Daoy (cell line): ENCODE measurements at places on chromosomes 2 and 18.

GRCh38 chr2:151973901-151974199 is 125.0 kb downstream of the CACNB4 start:
- peak; percentile 51 for DNase-seq

- DNase-seq = peak; percentile 77
Observed at GRCh38 chr2:28639836-28640235, 111.8 kb upstream of the PPP1CB start.

DNA sequence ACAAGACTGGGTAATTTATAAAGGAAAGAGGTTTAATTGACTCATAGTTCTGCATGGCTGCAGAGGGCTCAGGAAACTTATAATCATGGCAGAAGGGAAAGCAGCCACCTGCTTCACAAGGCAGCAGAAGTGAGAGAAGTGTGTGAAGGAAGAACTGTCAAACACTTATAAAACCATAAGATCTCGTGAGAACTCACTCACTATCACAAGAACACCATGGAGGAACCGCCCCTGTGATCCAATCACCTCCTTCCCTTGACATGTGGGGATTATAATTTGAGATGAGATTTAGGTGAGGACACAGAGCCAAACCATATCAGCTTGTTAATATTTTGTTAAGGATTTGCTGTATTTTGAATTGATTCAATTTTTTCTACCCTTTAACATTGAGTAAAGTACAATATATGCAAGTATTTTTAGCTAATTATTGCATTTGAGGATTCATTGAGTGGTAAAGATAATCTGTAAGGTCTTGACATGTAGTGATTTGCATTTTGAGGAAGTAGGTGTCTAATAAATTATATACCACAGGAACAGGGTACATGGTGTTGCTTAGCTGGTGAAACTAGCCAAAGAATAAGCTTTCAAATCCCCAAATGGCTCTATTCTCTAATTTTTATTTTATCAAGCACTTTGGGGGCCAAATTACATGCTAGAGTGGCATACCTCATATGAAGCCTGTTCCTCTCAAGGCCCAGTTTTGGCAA is 3.9 kb upstream of the C2orf69 start:
- DNase-seq = no peak

DNA sequence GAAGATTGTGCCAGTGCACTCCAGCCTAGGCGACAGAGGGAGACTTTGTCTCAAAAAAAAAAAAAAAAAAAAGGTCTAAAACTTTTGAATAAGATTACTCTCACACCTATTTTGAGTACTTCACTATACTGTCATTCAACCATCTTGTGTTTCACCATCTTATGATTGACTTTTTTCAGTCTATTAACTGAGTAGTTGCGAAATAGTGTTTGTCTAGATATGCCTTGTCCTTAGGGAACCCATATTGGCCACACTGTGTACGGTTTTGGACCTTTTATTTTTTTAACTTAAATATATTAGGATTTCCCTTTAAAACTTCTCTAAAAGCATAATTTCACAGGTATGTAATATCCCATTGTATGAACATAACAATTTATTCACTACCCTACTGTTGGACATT is 72.3 kb downstream of the ALMS1 start:
- no peak for DNase-seq

DNA sequence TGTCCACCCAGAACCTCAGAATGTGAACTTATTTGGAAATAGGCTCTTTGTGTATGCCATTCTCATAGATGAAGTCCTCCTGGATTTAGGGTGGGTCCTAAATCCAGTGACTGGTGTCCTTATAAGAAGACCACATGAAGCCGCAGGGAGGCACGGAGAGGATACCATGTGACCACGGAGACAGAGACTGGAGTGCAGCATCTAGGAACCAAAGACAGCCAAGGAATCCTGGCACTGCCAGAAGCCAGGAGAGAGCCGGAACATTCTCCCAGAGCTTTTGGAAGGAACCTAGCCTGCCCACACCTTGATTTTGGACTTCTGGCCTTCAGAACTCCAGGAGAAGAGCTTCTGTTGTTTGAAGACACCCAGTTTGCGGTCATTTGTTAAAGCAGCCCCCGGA is 49.7 kb downstream of the ARL4C start:
- no peak for DNase-seq

DNA sequence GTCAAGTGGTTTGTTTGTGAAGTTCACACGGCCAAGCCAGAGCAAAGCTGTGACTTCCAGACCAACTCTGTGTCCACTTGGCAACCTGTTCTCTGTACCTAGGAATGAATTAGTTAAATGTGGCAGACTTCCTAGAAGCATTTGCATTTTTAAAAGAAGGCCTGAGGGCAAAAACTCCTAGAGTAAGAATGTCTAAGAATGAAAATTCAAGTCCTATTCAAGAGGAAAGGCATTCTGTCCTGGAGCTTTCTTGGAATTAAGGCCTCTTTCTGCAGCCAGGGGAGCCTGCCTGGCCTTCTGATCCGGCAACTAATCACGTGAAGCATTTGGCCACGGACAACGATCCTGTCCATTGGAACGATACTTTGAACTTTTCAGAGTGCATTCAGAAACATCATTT is 155.0 kb downstream of the SETBP1 start:
- DNase-seq = no peak

GRCh38 chr2:215431290-215431689 is 4.6 kb downstream of the FN1 start:
- no peak for DNase-seq

GRCh38 chr2:241635756-241636155 is 1.2 kb downstream of the THAP4 start:
- no peak for DNase-seq

DNA sequence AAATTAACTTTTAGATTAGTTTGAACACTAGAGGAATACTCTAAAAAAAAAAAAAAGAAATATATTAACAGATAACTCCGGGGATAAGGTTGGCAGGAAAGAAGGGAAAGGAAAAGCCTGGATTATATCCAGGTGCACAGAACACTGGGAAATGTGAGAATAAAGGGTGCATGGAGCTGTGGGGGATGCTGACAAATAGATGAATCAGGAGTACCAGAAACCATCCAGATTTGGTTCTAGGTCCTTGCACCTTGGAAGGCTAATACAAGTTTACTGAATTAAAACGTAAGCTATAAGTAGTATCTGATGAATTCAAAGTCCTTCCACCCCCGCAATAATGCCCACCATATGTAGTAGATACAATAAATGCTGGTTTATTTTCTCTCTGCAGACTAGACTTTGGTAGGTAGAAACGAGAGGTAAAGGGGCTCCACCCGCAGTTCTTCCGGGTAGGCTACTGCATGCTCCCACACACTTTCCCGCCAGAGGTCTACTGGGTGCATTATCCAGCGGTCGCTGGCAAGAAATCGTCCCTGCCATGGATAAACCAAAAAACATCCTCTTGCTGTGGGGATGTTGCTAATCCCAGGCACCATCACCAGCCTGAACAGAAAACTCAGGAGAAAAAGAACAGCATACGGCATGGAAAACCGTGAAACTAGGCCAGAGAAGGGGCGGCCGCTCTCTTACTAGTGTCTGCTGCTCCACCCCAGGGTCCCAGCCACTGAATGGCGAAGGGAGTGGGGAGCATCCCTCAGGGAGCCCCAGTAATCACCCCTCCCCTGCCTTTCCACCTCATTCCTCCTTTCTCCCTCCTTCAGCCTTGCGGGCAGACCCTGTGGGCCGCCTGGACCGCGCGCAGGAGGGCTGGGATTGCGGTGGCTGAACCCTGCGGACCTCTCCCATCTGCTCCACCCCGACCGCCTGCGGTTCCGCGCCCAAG is 1.5 kb downstream of the CNRIP1 start:
- peak; percentile 37 for DNase-seq
